ENCODE measurements at places on chromosomes 4 and X. TPM values are rescaled to one million over a fixed set of nuclear protein-coding genes. Genes with fewer than 3 reads are reported as not detected.

KLKB1 gene
- total RNA-seq = not detected

- peak; percentile 65 for DNase-seq
Observed at GRCh38 chr4:38674258-38675144, 10.5 kb downstream of the KLF3 start.

DNA sequence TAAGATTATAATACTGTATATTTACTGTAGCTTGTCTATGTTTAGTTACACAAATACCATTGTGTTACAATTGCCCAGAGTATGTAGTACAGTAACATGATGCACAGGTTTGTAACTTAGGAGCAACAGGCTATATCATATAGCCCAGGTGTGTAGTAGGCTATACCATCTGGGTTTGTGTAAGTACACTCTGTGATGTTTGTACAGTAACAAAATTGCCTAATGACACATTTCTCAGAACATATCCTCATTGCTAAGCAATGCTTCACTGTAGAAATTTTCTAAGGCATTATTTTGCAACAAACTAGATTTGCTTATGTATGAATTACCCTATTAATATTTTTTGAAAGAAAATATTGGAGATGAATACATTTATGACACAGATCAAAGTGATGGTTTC lies 1390.9 kb downstream of the C4orf33 start:
- no peak for DNase-seq

GRCh38 chrX:12330841-12331240 lies 192.6 kb downstream of the FRMPD4 start:
- no peak for DNase-seq

- no peak for DNase-seq
Observed at GRCh38 chr4:79022529-79022928, 83.3 kb upstream of the PAQR3 start.
